ENCODE measurements at places on chromosomes 1 and 21.

- no peak for DNase-seq
These were observed 221.3 kb downstream of the FOXD2 start for GRCh38 chr1:47659146-47659545.

DNA sequence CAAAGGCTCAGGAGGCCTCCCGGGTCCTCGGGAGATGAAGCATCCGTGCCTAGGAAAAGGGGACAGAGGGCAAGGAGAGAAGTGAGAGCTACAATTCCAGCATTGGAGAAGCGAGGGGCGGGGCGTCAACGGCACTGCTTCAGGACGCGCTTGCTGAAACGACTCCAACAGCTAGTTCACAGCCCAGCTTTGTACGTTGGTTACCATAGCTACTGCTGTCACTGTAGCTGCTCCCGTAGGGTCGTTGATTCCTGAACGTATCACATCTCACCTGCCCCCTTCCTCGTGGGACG lies 63.1 kb downstream of the TOR1AIP2 start:
- DNase-seq = no peak

DNA sequence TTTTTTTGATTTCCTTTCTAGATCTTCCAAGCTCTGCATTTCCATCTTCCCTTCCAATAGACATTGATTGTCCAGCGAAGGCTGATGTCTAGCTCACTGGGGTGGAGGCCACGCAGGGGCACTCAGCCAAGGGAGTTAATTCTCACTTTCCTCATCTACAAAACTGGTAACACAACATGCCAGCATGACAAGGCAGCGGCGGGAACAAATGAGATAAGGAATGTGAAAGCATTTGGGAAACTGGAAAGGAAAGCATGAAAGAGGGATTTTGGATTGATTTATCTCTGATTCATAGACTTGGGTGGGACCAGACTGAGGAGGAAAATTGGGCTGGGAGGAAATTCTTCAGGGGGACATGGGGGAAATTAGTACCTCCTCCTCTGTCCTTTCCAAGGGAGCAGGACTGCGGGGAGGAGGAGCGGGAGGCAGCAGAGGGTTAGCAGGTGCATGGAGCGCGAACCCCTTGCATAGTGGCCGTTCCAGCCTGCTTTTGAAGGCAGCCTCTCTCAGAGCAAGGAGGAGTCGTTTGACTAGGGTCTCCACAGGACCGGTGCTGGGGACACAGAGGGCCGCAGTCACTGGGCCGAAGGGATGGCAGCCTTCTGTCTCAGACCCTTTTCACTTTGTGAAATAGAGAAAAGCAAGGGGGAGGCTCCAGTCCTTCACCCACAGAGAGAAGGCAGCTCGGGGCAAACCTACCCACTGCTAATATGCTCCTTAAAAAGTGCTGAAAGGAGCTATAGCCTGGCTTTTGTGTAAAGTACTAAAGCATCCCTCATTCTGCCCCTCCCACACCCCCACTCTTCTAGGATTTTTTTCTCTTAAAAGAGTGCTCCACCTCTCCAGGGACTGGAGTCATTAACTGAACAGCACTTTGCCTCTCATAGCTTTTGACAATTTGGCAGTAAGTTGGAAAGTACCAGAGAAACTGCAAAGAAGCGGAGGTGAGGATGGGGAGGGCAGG lies 89.2 kb downstream of the PLXNA2 start:
- DNase-seq = no peak

GRCh38 chr1:150981177-150981804 lies 801 bp upstream of the ANXA9 start:
- DNase-seq = no peak

DNA sequence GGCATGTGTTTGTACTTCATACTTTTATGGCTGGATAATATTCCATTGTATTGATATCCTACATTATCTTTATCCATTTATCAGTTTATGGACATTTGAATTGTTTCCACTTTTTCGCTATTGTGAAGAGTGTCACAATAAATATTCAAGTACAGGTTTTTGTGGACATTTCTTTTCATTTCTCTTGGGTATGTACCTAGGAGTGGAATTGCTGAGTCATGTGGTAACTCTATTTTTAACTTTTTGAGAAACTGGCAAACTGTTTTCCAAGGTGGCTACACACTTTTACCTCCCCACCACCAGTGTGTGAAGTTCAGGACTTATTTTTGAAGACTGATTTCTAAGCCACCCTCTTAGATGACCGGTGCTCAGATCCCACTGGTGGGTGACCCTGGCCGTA lies 39.0 kb upstream of the DSCAM start:
- no peak for DNase-seq

- DNase-seq = no peak
These were observed 27.3 kb upstream of the GOLT1A start for GRCh38 chr1:204241050-204241449.
